NCI-H510A (cell line): ENCODE measurements at places on chromosomes 5 and 9.

GRCh38 chr5:98433673-98434072 is 339.8 kb upstream of the RGMB start:
- no peak for DNase-seq

- no peak for DNase-seq
Observed at GRCh38 chr9:96219026-96219899, 82.7 kb downstream of the HSD17B3 start.

DNA sequence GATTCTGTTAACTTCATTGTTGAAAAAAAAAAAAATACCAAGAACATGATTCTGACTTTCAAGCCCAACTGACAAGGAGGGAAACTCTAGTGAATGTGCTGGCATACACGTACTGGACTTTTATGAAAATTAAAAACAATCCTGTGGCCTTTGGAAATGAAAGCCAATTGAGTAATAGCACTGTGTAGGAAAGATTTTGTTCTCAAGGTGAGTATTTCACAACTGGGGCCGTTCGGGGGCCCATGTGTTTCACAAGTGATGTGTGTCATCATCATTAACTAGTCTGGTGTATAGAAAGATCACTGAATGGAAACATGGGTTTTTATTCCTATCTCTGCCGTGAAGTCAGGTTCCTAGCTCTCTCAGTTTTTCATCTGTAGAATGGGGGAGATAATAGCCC is 605.0 kb upstream of the CLINT1 start:
- DNase-seq: no peak

DNA sequence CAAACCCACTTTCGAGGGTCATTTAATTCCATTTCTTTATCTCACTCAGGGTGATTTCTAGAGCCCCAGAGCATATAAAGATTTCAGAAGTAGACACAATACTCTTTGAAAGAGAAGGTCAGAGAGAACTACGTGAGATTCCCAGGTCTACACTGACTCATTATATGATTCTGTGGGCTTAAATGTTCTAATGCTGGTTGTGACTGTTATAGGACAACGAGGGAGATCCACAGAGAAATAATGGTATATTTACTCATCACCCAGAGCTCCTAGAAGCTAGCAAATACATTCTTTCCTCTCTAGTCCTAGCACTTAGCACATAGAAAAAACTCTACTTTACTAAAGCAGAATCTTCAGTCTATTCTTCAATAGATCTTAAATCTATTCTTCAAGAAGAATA is 39.4 kb upstream of the GRAMD2B start:
- no peak for DNase-seq

DNA sequence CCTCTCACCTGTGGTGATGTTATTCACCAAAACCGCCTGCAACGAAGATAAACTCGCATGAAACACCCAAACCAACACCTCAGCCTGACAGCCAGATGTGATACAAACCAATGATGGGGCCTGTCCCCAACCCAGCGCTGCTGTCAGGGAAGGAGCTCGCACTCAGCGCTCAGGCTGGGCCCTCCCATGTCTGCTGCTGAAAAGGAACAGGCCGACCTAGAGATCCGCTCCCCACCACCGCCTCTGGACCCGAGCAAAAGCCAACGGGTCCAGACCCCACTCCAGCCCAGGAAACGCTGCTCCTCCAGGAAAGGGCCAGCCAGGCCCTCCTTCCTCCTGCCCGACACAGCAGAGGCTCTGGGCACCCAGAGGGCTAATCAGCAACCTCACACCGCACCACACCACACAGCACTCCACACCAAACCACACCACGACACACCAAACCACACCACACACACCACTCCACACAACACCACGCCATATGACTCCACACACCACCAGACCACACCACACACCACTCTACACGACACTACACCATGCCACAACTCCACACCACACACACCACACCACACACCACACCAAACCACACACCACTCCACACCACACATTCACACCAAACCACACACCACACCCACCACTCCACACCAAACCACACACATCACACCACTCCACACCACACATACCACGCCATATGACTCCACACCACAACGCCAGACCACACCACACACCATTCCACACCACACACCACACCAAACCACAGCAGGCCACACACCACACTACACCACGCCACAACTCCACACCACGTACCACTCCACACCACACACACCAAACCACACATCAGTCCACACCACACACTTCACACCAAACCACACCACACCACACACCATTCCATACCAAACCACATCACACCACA is 46.5 kb downstream of the GOLM1 start:
- no peak for DNase-seq

GRCh38 chr9:38675211-38675610 is 44.7 kb downstream of the FAM240B start:
- no peak for DNase-seq

DNA sequence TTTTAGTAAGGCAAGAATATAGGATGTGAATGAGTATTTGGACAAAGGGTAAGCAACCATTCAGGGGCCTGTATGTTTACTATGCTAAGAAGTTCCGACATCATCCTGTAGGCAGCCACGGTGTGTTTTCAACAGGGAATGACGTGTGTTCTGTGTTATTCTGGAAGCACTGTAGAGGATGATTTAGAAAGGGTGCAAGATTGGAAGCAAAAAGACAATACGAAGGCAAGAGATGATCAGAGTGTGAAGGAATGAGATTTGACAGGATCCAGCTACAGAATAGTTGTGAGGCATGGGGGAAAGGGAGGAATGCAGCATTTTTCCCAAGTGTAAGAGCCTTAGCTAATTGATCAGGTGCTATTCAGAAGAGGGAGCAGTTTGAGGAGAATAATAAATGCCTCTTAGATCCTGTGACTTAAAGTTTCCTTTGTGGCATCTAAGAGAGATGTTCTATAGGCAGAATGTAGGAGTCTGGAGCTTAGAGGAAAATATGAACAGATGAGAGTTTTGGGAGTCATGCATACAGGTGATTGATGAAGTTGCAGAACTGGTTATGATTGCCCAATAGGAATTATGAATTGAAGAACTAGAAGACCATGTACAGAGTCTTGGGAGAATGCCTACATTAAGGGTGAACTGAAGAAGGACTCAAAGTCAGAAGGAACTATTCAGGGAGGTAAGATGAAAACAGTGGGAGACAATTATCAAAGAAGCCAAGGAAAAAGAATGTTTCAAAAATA is 2.5 kb downstream of the SMC5 start:
- DNase-seq: no peak

GRCh38 chr5:96017951-96018350 is 56.3 kb upstream of the ELL2 start:
- DNase-seq: no peak

- DNase-seq: no peak
Observed at GRCh38 chr5:37391591-37391990, 12.5 kb downstream of the WDR70 start.

DNA sequence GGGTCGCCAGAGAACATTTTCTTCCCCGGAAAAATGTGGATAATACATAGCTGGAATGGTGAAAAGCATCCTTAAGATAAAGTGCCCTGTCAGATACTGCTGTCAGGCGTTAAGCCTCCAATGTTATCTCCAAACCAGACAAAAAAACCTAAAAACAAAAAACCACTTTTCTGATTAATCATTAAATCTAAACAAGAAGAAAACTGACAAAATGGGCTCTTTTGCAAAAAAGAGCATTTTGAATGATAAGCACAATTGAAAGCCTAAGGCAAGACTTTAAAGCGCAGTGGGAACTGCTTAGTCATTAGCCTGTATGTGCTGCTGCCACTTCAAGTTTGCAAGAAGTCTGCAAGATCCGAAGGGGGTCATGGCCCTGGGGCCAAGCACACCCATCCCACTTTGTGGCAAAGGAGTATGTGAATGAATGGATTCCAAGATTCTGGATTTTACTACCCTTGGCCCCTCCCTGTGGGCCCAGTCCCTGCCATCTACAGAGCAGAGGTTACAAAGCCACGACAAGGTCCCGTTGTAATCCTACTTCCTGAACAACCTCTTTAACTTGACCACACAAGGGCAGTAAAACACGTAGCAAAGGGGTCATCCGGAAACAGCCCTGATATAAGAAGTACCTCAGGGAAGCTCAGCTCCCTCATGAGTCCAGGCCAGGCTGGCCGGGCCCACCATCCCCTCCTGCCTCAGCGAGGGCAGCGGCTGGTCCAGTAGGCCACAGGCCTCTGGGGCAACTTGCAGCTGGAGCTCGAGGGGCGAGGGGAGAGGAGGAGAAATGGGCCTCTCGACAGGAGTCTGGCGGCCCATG is 29.7 kb downstream of the SHB start:
- no peak for DNase-seq

GRCh38 chr9:76459694-76460635 is 983 bp downstream of the GCNT1 start:
- DNase-seq: peak; percentile 38

GRCh38 chr5:35908814-35909213 is 29.6 kb downstream of the CAPSL start:
- no peak for DNase-seq

DNA sequence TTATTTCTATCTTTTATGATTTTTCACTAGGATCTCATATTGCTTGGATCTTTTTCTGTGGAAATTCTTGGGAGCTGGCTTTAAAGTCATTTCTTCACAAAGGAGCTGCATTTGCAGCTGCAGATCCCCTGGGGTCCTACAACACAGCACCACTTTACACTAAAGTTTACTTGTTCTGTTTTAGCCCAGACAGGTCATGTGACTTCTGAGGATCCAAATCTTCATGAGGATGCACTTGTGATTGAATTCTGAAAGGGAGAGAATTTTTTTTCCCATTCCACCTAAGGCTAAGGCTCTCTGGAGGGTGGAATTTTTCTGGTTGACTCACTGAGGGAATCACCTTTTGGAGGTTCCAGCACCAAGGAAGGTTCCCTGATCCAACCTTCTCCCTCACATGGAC is 43.4 kb downstream of the ACOT12 start:
- no peak for DNase-seq

DNA sequence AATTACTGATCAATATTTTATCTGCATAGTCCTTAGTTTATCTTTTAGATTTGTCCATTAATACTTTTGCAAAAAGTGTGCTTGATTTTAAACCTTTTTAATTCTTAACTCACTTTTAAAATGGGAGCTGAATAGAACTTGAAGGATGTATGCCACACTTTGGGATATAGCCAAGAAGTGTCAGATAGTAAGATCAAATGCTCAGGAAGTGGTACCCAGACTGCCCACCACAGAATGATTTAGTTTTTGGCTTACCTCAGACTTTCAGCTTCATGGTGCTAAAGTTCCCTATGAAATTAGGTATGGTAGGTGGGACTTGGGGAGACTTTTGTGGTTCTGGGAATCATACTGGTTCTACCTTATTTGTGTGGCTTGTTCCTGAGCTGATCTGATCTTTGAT is 14.7 kb downstream of the FOCAD start:
- no peak for DNase-seq

GRCh38 chr9:92170848-92171247 is 55.6 kb upstream of the SPTLC1 start:
- no peak for DNase-seq

GRCh38 chr5:79263290-79263689 is 27.4 kb downstream of the JMY start:
- no peak for DNase-seq

DNA sequence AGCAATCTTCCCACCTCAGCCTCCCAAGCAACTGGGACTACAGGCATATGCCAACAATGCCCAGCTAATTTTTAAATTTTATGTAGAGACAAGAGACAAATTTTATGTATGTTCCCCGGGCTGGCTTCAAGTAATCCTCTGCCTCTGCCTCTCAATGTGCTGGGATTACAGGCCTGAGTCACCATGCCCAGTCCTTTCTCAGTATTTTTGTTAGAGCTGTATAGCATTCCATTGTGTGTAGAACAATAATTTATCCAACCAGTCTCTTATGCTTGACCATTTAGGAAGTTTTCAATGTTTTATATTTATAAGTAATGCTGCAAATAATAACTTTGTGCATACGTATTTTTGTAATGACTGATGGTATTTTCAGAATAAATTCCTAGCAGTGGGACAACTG is 38.9 kb upstream of the CTXN3 start:
- DNase-seq: no peak

DNA sequence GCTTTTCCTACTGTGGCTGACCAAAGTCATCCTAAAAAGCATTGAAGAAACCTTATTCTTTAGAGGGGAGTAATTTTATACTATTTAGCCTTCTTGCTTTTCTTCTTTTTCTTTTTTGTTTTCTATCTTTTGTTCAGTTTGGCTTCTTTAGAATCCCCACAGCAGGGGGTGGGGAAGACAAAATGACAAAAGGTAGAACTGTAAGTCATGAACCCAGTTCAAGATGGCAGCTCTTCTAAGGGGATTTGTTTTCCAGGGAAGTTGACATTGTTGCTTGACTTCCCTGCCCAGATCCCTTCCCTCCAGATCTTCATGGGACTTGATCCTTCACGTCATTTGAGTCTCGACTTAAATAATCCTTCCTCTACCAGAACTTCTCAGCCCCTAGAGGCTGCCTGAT is 692.4 kb upstream of the DMAC1 start:
- DNase-seq: no peak

GRCh38 chr5:175015028-175015685 is 290.8 kb downstream of the MSX2 start:
- DNase-seq: no peak
